H7 (cell line): ENCODE measurements at places on chromosomes 7 and 10.

DNA sequence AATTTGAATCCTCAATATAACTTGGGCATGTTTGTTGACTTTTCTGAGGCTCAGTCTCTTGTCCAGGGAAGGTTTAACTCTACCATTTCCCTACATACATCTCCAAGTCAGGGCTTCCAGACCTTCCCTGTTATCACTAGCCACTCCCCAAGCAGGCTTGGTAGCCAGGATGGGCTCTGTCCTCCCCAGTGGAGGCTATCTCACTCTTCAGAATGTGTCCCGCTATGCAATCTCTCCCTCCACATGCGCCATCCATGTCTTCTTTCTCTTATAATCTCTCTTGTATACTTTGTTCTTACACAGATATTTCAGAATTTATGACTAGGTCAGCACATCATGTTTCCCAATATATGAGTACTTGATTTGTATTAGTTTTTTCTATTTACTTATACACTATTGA, 310.4 kb downstream of the HGF start:
- no peak for DNase-seq

GRCh38 chr10:49382826-49383225, 13.1 kb downstream of the DRGX start:
- no peak for DNase-seq

- DNase-seq: no peak
Measured at GRCh38 chr7:48964074-48964473, 39.7 kb downstream of the CDC14C start.

DNA sequence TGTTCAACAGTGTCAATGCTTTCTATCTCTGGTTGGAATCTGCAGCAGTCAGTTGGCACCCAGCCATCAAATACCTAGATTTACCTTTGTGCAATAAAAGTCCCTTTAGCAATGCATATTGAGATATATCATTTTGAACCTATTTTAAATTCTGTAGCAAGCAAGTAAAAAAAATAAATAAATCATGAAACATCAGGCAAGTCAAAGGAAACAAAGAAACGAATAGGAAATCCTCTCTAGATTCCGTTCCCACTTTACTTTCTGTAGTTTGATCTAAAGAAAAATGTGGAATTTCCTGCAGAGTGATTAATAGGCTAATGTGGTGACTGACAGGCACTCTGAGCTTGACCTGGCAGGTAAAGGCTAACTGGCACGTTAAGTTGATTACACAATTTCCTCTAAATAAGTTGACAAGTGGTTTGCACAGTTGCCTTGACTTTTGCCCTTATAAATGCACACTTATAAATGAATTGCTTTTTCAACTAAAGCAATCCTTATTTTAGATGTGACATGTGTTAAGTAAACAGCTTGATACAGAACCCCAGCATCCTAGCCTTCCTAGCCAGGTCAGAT, 208.1 kb upstream of the TCF7L2 start:
- no peak for DNase-seq

GRCh38 chr7:102849079-102849478, 63.7 kb upstream of the LRRC17 start:
- DNase-seq: no peak

DNA sequence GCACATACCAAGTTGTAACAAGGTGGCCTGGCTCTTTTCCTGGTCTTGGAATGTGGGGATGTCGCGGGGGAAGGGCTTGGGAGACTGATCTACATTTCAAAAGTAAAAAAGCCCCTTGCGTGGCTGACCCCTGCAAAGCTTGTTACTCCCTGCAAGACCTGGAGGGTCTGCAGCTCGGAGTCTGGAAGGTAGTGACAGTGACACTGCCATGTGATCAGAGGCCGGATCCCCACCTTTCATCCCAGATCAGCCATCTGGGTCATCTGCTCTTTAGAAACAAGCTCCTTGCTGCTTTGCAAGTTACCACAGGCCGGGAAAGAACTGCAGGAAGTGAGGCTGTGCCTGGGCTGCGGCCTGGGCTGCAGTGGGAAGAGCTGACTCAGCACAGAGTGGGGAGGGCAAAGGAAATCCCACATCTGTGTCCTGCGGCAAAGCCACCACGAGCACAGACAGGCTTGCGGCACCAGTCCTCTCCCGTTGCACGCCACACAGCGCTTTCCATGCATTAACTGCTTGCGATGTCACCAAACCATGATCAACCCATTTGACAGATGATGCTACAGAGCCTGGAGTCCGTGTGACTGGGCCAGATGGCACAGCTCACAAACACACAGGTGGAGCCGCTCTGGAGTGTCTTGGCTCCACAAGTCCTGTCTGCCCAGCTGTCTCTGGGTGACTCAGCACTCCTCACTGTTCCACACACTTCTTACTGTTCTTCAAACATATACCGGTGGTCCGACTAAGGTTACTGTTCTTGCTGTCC, 97.7 kb downstream of the SH3PXD2A start:
- DNase-seq: peak; percentile 67

DNA sequence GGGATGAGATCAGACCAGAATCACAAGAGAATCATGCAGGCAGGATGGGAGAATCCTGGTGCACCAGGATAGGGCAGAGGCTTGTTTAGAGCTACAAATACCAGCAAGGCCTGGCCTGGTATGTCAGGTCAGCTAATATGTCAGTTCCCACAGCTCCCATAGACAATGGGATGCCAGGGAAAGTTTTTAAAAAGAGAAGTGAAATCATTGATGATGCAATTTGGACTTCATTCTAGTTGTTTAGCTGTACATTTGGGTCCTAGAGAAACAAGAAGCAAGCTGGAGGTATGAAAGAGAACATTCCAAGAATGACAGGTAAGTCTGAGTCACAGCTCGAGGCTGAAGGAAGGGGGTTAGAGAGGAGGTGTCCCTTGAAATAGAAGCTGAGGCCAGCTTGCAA, 45.2 kb downstream of the GPR141 start:
- DNase-seq: no peak

GRCh38 chr7:30658479-30659074, 23.7 kb downstream of the CRHR2 start:
- DNase-seq: no peak

- no peak for DNase-seq
Measured at GRCh38 chr7:114832906-114833595, 88.8 kb upstream of the MDFIC start.

DNA sequence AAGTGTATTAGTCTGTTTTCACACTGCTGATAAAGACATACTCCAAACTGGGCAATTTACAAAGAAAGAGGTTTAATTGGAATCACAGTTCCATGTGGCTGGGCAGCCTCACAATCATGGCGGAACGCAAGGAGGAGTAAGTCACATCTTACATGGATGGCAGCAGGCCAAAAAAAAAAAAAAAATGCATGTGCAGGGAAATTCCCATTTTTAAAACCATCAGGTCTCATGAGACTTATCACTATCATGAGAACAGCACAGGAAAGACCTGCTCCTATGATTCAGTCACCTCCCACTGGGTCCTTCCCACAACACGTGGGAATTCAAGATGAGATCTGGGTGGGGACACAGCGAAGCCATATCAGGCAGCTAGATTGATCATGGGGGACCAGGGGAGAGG, 136.8 kb downstream of the EXOC4 start:
- no peak for DNase-seq

GRCh38 chr10:86254526-86255174, 111.9 kb downstream of the GRID1 start:
- DNase-seq: peak; percentile 58

- peak; percentile 77 for DNase-seq
Measured at GRCh38 chr7:87875151-87876039, 765 bp downstream of the SLC25A40 start.

DNA sequence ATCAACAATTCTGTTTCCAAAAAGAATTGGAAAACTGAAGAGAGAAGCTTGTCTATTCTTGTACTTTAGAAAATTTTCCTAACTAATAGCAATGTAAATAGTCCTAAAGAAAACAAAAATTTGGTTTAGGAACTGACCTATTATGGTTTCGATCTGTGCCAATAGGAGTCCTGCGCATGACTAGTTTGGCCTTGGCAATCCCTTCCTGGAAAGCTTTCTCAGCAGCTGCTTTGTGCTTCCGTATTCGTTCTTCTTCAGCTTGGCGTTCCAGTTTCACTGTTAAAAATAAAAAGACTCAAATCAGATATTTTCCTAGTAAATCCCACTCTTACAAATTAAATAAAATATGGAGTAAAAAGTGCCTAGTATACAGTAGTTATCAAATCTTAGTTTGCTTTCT, 36.6 kb downstream of the FZD9 start:
- DNase-seq: no peak

DNA sequence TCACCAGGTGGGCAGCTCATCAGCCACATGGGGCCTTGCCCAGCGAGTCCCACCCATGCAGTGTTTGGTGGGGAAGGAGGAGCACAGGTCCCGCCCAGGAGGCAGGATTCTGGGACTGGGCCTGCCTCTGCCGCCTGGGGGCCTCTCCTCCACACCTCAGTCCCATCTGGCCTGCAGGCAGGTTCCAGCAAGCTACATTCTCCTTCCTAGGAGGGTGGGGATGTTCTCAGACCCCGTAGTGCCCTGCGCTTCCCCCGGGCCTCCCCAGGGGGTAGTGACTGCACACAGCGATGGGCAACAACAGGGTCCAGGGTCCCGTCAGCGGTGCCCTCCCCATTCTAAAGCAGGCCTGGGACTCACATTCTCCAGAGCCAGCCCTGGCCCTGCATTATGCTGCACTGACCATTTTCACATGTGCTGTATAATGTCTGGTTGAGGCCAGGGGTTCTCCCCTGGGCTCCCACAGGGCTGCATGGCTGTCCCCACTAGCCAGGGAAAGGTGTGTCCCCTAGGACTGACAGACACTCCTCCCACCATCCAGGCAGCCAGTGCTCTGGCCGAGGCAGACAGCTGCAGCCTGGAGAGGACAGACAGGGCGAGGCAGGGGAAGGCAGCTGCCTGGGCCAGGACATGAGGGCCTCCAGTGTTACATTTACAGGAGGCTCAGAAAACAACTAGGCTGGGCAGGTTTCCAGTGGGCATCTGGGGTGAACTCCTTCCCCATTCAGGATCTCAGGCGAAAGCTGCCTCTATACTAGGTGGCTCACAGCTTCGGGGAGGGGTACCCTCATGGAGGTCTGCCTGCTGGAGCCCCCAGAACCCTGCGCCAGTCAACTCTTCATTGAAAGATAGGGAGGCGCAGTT, 9.3 kb downstream of the RASGEF1A start:
- DNase-seq: peak; percentile 65

DNA sequence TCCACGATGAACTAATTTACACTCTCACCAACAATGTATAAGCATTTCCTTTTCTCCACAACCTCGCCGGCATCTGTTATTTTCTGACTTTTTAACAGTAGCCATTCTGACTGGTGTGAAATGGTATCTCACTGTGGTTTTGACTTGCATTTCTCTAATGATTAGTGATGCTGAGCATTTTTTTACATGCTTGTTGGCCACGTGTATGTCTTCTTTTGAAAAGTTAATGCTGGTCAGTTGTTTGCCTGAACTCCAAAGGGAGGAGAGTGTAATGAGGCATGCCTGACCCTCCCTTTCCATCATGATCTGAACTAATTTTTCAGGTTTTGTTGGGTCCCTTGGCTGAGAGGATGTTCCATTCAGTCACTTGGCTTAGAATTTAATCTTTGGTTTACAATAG, 50.7 kb upstream of the SVIL start:
- DNase-seq: no peak

- no peak for DNase-seq
Measured at GRCh38 chr7:43461349-43462024, 121.4 kb upstream of the STK17A start.

- no peak for DNase-seq
Measured at GRCh38 chr7:158956805-158957509, 100.6 kb downstream of the DYNC2I1 start.

GRCh38 chr7:129184981-129185670, 3.3 kb upstream of the SMO start:
- peak; percentile 12 for DNase-seq

DNA sequence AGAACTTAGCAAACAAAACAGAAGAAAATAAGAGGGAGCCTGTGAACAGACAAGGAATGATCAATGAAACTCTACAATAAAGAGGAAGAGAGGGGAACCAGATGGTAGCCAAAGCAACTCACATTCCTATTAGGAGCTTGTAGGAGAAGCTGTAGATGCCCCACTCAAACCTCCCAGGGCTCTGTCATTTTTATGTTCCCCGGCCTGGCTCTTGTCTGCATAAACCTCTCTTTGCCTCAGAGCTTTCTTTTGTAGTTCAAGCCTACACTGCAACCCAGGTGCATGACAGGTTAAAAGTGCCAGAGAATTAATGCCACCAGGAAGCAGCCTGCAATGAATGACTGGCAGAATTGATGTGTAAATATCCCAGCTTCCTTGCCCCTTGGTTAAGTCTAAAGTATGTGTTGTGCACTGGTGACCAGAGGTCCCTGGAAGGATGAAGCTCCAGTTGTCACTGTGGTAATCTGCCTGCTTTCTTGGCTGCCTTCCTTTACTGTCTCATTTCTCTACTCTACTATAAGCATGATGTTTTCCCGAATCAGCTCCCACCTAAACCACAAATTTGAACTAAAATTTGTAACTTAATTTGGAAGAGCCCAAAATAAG, 40.4 kb downstream of the HDAC9 start:
- no peak for DNase-seq

DNA sequence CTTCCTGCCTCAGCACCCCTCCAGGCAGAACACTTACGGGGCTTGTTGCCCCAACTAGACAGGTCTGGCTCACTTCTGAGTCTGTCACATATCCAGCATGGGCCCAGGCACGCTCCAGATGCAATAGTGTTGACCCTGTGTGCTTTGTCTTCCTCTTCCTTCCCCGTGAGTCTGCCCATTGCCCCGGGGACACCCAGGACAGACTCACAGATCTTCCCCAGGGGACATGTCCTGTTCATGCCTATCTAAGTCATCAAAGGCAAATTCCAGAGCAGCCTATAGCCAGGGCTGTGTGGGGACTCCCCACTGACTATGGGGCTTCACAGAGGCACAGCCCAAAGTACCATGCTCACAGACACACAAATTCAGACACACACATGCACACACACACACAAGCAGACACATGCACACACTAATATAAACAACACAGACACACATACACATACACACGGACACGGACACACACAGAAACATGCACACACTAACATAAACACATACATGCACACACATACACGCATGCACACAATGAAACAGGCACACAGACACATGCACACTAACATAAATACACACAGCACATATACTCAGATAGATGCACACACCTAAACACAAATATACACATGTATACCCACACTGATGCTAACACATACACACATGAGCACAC, 175.8 kb downstream of the KCNMA1 start:
- DNase-seq: no peak

- DNase-seq: no peak
Measured at GRCh38 chr7:63899691-63900393, 98.8 kb upstream of the ZNF722 start.
